Peyer's patch (tissue), 4 donors: ENCODE measurements at places on chromosomes 16 and 17. TPM values are rescaled to one million over a fixed set of nuclear protein-coding genes. Genes with fewer than 3 reads are reported as not detected.

GRCh38 chr16:79918916-79919315 is 318.4 kb upstream of the MAF start:
- no peaks in the 10 kb centered on the region for H3K36me3 ChIP-seq
- H3K4me1 ChIP-seq = peaks cover 4% of the 10 kb centered on the region
- H3K27ac ChIP-seq = no peak overlapping the region

GRCh38 chr17:75869282-75870141 is 8.9 kb downstream of the TRIM47 start:
- H3K27me3 ChIP-seq = no peaks in the 10 kb centered on the region
- H3K4me3 ChIP-seq = no peak overlapping the region
- peak overlapping the region; percentile 68 for H3K27ac ChIP-seq

- no peaks in the 10 kb centered on the region for H3K4me1 ChIP-seq
- no peaks in the 10 kb centered on the region for H3K36me3 ChIP-seq
- no peak overlapping the region for H3K27ac ChIP-seq
- DNase-seq = no peak
- H3K27me3 ChIP-seq = no peaks in the 10 kb centered on the region
These were observed 296.7 kb upstream of the IRX5 start for GRCh38 chr16:54633943-54634362.

DNA sequence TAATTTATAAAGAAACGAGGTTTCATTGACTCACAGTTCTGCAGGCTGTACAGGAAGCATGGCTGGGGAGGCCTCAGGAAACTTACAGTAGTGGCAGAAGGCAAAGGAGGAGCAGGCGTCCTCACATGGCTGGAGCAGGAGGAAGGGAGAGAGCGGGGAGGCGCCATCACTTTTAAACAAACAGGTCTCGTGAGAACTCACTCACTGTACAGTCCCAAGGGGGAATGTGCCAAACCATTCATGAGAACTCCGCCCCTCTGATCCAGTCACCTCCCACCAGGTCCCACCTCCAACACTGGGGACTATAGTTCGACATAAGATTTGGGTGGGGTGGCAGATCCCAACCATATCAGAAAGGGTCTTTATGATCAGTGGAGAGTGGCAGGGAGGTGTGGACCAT is 392.4 kb upstream of the TNRC6C start:
- no peaks in the 10 kb centered on the region for H3K4me1 ChIP-seq
- no peaks in the 10 kb centered on the region for H3K36me3 ChIP-seq
- no peaks in the 10 kb centered on the region for H3K27me3 ChIP-seq
- H3K27ac ChIP-seq = no peak overlapping the region
- H3K4me3 ChIP-seq = no peak overlapping the region
- DNase-seq = peak; percentile 31

Gene RASL10B
- total RNA-seq = not detected
